Activated CD4-positive, alpha-beta T cell treated with anti-CD3 and anti-CD28 coated beads, Interleukin-2, Interleukin-4, amounts not matched to agents 100 ng/mL and 50 ng/mL, durations not matched to agents 16 hours and 8 hours (primary cell): ENCODE measurements at places on chromosomes 1 and 21.

- DNase-seq: no peak
These were observed 43.3 kb downstream of the DHRS3 start for GRCh38 chr1:12574757-12575139.

DNA sequence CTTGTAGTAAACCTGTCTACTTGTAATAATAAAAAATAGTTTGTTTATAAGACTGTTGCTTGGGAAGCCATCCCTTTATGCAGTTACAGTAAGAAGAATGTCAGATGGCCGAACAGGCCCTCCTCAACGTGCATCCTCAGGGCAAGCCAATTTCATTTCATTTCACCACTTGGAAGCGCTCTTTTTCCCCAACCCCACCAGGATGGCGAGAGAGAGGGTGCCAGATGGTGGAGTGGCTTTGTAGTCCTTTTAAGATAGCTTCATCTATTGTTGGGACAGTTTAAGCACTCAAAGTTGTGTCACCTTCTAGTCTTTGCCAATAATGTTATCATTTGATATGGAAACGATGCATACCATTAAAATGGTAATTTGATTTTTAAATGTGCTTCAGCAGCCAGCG is 356.3 kb upstream of the CAMK1G start:
- DNase-seq: no peak

- no peak for DNase-seq
These were observed 103.2 kb upstream of the SLC25A33 start for GRCh38 chr1:9435854-9436640.

GRCh38 chr1:107590900-107591622 is 373.9 kb downstream of the VAV3 start:
- DNase-seq: no peak

DNA sequence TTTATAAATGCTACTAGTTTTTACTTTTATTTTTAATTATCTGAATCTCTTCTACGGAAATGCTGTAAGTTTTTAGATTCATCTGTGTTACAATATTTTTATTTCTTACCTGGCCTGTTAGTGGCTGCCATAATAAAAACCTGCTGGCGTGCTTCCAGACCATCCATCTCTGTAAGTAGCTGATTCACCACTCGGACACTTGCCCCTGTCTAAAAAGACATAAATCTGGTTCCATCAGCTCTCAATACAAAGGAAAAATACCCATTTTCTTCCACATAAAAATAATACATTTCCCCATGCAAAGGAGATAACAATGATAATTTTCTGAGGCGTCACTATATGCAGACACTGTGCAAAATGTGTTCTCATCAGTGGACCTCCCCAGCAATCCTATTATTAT is 62.0 kb downstream of the NVL start:
- no peak for DNase-seq

DNA sequence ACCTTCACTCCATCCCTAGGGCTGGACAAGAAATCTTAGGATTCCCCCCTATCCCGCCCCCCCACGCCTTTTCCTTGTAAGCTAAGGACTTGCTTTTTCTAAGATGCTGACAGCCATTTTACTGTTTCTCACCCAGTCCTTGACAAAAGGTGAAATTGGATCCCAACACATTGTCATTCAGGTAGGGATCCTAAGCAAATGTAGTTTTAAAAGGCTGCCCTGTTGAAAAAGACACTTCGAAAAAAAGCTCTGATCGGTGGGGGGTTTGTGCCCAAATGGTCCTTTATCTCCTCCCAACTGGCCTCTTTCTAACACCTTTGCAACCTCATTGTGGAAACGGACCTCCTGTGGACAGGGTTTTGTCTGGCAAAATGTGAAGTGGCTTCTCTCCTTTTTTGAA is 2.9 kb downstream of the CACHD1 start:
- no peak for DNase-seq

DNA sequence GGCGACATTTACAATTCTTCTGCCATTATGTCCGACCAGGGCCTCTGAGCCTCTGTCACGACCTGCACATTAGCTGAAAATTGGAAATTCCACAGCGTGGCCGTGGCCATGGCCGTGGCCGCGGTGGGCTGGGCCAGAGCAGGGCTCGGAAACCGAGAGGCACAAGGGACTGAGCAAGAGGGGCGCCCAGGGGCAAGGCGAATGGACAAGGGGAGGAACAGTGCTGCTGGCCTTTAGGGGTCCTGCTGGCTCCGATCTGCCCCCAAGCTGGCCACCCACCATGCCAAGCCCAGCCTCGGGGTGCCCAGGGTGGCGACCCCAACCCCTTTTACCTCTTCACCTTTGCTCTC is 75.0 kb downstream of the TAS1R2 start:
- no peak for DNase-seq

DNA sequence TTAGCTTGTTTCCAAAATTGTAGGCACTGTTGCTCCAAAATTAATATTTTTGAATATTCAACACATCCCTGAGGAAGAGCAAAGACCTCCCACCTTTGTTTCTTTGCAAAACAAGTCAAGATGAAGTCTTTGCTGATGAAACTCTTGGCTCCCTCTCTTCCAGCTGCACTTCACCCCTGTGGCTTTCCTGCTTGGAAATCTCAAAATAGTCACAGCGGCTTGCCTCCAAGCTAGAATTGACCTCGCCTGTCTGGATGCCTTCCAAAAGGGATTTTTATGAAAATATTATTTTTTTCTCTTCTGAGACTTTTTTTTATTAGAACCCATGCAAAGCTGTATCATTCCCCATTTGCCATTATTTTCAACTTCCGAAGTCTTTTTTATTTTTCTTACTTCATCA is 71.1 kb upstream of the MROH9 start:
- DNase-seq: no peak

DNA sequence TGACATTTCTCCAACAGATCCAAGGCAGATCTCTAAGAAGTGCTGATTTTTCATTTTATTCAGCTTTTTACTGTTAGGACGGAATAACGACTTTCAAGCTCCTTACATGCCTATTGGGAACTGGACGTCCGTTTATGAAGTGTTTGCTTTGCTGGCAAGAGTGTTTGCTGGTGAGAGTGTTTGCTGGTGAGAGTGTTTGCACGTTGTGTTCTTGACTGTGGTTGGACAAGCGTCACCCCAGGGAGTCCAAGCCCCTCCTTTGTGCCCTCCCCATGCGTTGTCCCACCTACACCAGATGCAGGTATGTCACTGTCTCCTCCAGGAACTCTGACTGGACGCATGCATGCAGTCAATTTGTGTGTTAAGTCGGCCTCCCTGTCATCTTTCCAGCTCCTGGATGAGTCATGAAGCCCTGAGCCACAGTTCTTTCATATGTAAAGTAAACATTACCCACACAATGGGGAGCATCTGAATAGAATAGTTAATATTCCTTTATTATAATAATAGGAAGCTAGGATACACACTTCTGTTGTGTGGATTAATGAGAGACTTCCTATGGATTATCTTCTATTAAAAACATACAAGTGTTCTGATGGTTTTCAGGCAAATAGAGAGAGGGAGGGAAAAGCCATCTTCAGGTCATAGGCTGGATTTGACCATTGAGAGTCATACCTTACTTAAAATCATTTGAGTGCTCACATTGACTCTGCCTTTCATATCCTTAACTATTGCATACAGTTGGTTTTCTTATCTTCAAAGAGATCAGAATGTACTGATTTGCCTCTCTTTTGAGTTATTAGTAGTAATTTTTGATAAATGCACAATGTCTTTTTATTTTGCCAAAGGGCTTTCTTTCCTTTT is 119.2 kb downstream of the GALNT2 start:
- DNase-seq: peak; percentile 21

GRCh38 chr1:10941891-10942541 is 70.4 kb upstream of the TARDBP start:
- DNase-seq: peak; percentile 45

DNA sequence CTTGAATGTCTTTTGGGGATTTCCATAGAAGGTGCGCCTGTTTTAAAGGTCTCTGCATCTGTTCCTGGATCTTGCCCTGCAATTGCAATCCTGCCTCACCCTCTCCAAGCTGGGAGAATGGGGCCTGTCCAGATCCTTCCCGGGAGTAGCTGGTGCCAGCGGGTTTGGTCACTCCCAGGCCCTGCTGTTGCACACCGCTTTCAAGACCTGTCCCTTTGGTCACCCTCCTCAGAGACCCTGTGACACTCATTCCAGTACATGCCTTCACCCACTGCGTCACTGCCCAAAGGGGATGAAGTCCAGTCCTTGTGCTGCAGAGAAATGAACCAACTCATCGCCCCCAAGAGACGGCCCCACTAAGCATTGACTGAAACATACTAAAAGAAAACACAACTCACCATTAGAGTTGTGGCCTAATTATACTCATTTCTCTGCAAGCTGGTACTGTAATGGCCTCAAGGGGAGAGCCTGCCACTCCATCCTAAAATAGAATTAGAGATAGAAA is 1.9 kb upstream of the IRF2BP2 start:
- no peak for DNase-seq

DNA sequence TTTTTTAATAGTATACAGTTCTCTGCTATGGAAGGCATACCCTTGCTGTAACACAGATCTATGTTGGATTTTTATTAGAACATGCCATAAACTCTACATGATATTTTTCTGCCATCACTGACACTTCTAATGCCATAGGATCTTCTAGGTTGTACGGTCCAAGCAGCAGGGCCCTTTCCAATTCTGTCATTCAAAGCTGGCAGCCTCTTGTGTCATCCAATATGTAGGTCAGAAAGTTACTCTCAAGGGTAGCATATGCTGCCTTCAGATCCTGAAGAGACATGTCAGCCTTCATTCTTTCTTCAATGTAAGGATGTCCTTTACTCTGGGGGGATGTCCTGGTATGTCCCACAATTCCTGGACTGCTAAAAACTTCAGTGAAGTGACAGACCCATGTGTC is 629.2 kb upstream of the USP24 start:
- no peak for DNase-seq

DNA sequence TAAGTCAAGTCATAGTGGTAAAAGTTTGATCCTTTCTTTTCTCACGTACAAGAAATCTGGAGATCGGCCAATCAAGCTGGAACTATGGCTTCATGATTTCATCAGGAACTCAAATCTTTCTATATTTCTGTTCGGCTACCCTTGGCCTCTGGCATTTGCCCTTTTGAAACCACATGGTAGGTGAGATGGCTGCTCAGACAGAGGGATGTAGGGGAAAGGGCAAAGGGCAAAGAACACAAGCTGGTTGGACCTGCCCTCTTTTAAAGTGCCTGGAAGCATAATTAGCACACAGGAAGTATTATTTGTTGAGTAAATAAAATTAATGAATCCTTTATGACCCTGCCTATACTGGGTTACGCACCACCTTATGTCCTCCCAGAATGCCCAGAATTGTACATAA is 11.5 kb upstream of the RGS1 start:
- no peak for DNase-seq

- peak; percentile 69 for DNase-seq
These were observed 3.0 kb downstream of the ATP2B4 start for GRCh38 chr1:203629507-203630082.

- DNase-seq: no peak
These were observed 19.4 kb downstream of the MX1 start for GRCh38 chr21:41445465-41445862.

GRCh38 chr1:209513226-209513625 is 70.3 kb upstream of the CAMK1G start:
- peak; percentile 35 for DNase-seq

DNA sequence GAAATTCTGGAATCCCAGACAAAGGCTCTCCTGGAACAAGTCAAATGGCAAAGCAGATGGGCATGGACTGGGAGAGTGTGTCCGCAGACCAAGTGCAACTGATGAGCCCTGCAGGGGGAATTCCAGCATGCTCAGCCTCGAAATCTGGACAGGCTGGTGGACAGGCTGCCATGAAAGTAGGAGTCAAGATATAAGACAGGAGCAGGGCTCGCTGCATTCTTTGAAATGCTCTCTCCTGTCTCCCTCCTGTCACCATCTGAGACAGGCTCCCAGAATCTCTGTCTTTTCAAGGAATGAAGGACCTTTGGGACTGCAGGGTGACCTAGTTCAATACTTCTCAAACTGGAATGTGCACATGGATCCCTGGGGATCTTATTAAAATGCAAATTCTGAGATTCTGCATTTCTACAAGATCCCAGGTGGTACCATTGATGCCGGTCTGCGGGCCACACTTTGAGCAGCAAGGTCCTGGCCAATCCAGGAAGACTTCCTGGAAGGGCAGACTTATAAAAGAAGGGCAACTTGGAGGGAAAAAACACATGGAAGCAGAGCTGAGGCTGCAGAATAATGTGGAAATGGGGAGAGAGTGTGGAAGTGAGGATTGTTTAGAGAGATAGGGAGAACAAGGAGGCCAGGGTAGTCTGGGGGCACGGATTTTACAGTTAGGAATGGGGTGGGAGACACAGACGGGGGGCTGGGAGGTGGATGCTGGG is 29.8 kb downstream of the TNNT2 start:
- no peak for DNase-seq

DNA sequence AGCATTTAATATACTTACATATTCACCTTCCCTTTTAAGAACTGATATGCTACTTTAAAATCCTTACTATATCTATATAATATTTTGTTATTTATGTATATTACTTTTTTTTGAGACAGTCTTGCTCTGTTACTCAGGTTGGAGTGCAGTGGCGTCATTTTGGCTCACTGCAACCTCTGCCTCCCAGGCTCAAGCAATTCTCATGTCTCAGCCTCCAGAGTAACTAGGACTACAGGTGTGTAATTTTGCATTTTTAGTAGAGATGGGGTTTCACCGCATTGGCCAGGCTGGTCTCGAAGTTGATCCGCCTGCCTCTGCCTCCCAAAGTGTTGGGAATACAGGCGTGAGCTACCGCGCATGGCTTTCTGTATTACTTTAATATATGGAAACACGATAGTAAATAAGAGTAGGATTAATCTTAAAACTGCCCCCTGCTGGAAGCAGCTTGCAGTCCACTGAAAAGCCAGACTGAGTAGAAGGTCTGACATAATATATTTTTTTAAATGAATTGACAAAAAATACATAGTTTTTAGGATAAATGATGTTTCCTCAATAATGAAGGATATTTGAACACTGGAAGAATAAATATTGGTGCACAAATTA is 24.4 kb downstream of the RCAN3 start:
- peak; percentile 39 for DNase-seq

- DNase-seq: no peak
These were observed 113.0 kb downstream of the OSBPL9 start for GRCh38 chr1:51729824-51730301.

- no peak for DNase-seq
These were observed 7.0 kb downstream of the SLC6A9 start for GRCh38 chr1:44024031-44024902.

DNA sequence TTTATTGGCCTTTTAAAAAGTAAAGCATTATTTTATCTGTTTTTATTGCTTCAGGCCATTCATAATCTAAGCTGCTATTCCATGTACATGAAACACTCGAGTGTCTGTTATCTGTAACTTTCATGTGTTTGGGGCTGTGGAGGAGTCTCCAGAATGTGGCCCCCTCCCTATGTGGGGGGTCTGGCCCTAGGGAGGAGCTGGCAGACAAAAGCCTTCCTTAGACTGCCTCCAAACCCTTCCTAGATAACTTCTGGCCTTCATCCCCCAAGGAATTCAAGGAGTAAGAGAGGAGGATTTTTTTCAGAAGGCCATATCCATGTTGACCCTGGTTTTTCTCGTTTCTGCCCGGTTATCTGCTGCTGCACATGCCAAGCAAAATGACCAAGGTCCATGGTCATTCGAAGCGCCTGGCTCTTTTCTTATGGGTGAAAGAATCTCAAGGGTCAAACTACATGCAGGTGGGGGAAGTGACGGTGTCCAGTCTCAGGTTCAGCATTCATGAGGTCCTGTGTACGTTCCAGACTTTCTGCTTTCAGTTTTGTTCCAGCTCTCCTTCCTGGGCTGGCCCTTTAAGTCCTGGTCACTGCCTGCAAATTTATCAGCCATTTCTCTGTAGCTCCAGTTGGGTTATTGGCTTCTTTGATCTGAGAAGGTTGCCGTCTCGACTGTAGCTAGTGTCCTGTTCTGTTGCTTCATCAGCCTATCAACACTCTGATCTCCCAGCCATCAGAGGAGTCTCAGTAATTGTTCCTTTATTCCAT is 8.3 kb downstream of the TENT5C start:
- DNase-seq: no peak
